Cardiac septum (tissue), 1 donor: ENCODE measurements at places on chromosomes 16 and 17. TPM values are rescaled to one million over a fixed set of nuclear protein-coding genes. Genes with fewer than 3 reads are reported as not detected.

GRCh38 chr17:45162025-45162687 is 481 bp downstream of the HEXIM2 start:
- DNase-seq = no peak

- no peak for DNase-seq
Observed at GRCh38 chr17:72872396-72872795, 220.1 kb downstream of the SLC39A11 start.

GRCh38 chr17:71417142-71417541 is 703.7 kb upstream of the SOX9 start:
- DNase-seq = no peak

DNA sequence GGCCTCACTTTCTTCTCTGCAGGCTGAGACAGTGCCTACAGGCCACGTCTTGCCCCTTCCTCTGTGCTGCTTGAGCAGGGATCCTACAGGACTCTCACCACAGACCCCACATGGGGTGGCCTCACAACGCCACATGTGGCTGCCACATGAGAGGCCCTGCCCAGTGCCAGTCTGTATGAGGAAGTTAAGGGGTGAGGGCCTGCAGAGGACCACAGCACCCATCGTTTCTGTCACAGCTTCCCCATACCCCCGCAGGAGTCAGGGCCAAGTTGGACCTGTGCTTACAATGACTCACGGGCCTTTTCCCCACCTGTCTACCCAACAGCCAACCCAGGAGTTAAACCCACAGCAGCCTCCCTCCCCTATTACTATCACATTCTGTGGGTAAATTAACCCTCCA is 2.9 kb upstream of the GSDMB start:
- DNase-seq = no peak

GRCh38 chr17:27667656-27668487 is 36.9 kb downstream of the LGALS9 start:
- DNase-seq = peak; percentile 63

GRCh38 chr17:14448818-14449217 is 147.9 kb downstream of the HS3ST3B1 start:
- no peak for DNase-seq

DNA sequence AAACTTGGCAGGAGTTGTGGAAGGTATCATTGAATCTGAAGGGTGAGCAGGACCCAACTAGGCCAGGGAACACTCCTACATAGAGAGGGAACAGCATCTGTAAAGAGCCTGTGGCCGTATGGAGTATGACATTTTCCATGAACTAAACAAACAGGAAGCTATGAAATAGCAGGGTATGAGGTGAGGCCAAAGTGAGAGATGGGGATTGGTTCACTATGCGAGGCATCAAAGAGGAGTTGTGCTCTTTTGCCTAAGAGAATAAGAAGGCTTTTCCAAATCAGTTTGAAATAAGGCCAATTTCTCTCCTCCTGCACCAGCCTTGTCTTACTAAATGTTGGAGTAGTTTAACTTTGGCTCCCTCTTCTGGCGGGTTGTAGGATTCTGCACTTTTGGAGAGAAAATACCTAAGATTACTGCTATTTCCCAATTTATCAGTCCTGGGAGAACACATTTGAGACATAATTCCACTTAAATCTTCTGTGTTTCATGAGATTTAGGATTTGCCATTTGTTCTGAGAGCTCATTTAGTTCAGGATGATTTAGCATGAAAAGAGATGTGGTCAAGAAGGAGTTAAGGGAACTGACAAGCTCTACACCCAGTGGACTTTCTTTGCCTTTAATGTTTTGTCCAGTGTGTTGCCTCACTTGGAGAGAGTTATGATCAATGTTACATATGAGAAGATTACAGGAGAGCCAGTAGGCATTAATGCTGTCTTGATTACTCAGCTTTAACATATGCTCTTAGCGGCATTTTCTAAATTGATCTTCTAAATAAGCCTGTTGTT is 55.4 kb downstream of the TNRC6C start:
- DNase-seq = no peak

DNA sequence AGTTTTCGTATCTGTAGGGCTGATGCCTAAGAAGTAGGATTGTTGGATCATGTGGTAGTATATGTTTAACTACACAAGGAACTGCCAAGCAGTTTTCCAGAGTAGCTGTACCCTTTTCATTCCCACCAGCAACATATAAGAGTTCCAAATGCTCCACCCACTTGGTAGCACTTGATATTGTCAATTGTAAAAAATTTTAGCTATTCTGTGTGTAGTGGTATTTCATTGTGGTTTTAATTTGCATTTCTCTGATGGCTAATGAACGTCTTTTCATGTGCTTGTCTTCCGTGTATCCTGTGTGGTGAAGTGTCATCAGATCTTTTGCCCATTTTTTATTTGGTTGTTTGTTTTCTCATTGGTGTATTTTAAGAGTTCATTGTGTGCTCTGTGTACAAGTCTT is 69.7 kb downstream of the TANC2 start:
- no peak for DNase-seq

GRCh38 chr17:4536742-4537411 is 18.3 kb downstream of the MYBBP1A start:
- DNase-seq = no peak

GRCh38 chr16:4140652-4141051 is 24.4 kb upstream of the ADCY9 start:
- DNase-seq = no peak

DNA sequence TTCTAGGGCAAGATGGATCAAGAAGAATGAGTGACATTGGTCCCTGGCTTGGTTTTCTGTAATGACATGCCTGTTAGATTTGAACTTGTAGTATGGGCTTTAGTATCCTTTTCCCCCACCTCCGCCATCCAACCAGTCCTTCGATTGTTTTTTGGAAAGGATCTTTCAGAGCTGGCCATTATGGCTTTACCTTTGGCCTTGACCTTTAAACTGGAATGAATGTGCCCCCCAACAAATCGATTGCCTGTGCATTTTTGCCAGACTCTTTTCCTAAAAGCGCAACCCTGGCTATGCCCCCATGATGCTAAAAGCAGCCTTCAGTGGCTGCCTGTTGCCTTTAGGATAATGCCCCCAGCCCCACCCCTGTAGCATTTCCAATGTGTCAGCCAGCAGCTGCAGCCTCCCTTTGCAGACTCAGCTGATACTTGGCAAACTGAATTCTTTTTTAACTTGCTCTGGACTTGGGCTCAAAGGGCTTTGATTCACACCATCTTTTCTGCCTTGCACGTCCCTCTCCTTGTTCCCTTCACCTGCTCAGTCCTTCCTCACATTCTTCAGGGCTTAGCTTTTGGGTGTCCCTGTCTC is 4.0 kb downstream of the GPRC5C start:
- DNase-seq = no peak

DNA sequence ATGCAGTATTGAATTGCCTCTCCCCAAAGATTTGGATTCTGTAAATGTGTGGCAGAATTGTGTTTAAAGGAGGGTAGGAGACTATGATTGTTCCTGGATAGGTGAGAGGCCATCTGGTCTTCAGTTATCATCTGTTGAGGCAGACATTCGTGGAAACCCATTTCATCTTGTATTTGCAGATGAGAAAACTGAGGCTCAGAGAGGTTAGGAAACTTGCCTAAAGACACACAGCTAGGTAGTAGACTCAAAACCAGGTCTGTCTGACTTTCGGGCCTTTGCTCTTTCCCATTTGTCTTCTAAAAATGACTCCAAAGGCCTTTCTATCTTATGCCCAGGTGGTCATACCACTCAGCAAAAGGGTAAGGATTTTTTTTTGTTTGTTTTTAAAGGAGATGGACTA is 210.3 kb downstream of the SHISA9 start:
- no peak for DNase-seq

DNA sequence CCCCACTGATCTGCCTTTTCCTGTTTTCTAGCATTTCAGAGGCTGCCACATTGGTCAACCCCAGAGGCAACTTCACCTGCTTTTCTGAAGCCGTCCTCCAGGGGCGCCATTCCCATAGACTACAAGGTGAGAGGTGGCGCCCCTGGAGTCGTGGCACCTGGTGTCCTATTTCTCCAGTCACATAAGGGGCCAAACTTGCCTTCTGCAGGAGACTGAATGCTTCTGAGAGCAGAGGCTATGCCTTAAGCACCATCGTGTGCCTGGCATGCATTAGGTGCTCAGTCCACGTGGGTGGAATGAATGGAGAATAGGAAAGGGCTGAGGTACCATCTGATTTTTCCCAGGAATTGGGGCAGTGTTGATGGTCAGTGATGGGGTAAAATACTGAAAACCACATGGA is 164.8 kb downstream of the HAPSTR1 start:
- DNase-seq = no peak

- DNase-seq = no peak
Observed at GRCh38 chr16:35552763-35553162, 2093.4 kb downstream of the TP53TG3F start.

DNA sequence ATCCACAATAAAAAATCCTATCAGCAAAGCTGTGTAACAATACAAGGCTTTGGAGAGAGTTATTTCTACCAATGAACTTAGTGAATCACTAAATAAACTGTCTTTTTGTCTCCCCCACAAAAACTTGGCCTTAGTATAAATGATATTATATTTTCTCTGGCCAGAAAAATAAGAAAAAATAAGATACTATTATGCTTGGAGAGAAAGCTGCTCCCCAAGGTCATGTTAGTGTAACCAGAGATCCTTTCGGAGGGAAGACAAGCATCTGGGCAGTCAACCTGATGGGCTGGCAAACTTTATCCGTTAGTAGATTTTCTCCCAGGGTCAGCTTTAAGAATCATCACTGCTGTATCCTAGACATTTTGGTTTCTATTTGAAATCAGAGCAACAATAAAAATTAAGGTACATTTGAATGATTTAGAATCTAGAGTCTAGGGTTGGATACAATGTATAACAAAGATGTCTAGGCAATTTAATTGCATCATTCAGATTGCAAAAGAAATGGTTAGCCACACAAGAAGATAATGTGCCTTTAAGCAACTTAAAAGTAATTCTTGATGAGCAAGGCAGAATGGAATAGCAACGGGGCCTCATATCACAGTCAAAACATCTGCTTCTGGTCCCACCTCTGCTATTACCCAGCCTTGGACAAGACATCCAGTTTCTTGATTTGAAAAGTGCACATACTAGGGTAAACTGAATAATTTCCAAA is 280.4 kb downstream of the SLC39A11 start:
- no peak for DNase-seq

- DNase-seq = no peak
Observed at GRCh38 chr16:73064212-73064993, 16.5 kb upstream of the ZFHX3 start.

GRCh38 chr17:14514973-14515372 is 214.1 kb downstream of the HS3ST3B1 start:
- DNase-seq = no peak

- no peak for DNase-seq
Observed at GRCh38 chr16:15950161-15950854, 892 bp downstream of the ABCC1 start.

DNA sequence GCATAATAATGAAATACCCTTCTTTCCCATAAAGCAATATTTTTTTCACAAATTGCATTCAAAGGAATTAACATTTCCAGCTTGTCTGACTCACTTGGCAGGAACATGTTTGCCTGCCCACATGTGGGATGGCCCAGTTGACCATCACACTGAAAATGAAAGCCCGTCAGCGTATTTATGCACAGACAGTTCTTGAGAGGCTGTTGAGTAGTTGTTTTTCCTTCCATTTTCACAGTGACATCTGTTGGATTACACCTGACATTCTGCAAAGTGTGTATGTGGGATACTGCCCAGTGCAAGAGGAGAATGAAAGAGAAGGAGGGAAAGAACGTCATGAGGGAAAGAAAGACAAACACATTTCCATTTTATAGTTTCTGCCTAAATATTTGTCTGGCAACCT is 29.7 kb downstream of the HS3ST4 start:
- no peak for DNase-seq

KRT20 gene
- not detected for total RNA-seq

CHP2 gene
- total RNA-seq = not detected

CCL4L2 gene
- total RNA-seq = not detected

PGAP3 gene
- 15.3 TPM for total RNA-seq

VEZF1 gene
- total RNA-seq = 55.3 TPM
